Neural crest cell (in vitro differentiated cells): ENCODE measurements at places on chromosomes 13 and 19. TPM values are rescaled to one million over a fixed set of nuclear protein-coding genes. Genes with fewer than 3 reads are reported as not detected.
A peak's percentile ranks its signal among the peaks of the same experiment; 100 is the strongest.

DNA sequence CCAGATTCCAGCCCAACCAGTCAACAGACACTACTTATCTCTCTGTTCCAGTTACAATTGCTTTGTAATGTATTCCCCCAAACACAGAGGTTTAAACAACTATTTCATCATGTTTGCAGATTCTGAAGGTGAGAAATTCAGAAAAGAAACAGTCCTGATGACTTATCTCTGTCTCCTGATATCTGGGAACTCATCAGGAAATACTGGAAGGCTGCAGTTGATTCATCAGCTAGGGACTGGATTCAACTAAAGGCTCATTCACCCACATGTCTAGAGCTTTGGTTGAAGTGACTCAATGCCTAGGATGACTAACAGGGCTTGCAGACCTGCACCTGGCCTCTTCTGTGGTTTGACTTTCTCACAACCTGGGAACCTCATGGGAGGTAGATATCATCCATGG is 56.6 kb upstream of the GPC6 start:
- DNase-seq = no peak

Gene FRY
- total RNA-seq = 4.7 and 5.4 TPM in 2 replicates

DNA sequence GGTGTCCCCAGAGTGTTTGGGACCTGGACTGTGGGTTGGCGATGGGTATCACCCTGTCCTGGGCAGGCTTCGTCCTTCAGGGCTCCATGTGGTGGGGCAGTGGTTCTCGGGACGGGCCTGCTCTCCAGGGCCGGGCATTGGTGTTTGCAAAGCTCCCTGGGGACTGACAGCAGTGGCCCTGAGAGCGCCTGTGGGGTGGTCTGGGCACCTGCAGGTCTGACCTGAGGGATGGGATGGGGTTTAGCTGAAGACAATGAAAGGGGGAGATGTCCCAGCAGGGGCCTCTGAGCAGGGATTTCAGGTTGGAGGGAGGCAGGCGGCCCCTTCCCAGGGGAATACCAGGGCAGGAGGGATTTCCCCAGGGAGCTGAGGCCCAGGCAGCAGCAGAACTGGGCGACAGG is 68.3 kb upstream of the MCF2L start:
- DNase-seq = no peak

Gene ARMC6
- total RNA-seq = 52.5 and 57.9 TPM in 2 replicates

- DNase-seq = no peak
Measured at GRCh38 chr13:71634602-71635443, 232.2 kb downstream of the DACH1 start.

Gene HIPK4
- total RNA-seq = 0.11 and 0.30 TPM in 2 replicates

DNA sequence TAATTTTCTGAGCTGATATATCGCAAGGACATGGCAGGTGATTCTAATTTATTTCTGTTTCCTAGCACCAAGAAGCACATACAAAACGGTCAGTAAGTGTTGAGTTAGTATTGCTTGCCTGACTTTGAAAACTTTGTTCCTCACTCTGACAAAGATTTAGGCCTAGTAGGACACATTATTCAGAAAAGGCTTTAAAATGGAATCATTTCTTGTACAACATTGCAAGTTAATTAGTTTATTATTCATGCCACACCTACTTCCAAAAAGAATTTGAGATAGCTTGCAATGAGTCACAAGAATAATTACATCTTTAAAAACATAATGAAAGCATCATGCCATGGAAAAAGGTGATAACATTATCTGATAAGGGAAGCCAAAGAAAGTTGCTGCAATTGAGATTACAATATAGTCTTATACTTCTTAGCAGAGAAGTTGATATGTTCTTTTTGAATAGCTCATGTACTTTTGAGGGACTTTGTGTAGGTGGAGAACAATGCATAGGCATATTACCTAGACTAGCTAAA is 474.2 kb downstream of the KLF5 start:
- no peak for DNase-seq

GRCh38 chr13:42048684-42049453 is 421 bp downstream of the DGKH start:
- peak; percentile 66 for DNase-seq

DNA sequence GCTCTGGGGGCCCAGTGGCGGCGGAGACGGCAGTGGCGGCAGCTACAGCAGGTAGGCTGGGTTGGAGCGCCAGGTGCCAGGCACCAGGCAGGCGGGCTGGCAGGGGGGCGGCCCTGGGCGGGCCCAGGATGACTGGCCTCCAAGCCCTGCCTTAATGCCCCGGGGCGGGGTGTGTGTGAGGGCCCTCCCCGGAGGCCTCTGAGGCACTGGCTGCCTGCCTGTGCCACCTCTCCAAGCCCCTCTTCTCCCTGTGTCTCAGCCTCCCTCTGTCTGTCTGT is at the start of gene KLK11:
TSS of gene KLK11 (minus strand) at position 63 of the 278 bp plus-strand sequence. CDS start 985 bp downstream, outside the sequence.
- no peak for DNase-seq

Gene ERICH4
- not detected in 2 replicates for total RNA-seq

DNA sequence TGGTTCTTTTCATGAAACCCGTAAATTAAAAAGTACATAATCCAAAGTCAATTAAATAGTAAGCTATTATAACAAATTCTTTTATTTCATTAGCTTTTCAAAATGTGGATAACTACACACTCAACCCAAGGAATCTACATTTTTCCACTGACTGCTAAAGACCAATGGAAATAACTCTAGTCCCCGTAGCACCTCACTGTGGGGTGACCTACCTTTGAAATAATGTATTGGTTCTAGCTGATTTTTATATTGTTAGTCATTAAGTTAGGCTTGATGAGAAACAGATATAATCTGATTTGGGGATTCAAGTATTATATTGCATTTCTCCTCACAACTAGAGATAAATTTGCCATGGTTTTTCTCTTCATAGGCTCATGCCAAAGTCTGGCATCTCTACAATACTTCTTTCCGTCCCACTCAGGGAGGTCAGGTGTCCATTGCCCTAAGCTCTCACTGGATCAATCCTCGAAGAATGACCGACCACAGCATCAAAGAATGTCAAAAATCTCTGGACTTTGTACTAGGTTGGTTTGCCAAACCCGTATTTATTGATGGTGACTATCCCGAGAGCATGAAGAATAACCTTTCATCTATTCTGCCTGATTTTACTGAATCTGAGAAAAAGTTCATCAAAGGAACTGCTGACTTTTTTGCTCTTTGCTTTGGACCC is 37.3 kb downstream of the KL start:
- no peak for DNase-seq

DNA sequence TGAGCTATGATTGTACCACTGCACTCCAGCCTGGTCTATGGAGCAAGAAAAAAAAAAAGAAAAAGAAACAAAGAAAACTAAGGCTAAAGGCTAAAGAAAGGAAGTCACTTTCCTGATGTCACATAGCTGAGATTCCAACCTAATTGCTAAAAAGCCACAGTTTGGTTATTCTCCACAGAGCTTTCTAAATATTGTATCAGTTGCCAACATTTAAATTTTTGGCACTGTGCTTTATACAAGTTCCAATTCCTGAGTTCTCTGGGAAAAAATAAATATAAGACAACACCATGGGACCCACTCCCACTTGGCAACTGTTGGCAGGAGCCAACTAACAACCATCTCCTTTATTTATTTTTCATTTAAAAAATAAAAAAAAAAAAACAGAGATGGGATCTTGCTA is 11.2 kb upstream of the LYPD3 start:
- no peak for DNase-seq

- DNase-seq = no peak
Measured at GRCh38 chr19:49946415-49946814, 14.6 kb downstream of the SIGLEC11 start.

DNA sequence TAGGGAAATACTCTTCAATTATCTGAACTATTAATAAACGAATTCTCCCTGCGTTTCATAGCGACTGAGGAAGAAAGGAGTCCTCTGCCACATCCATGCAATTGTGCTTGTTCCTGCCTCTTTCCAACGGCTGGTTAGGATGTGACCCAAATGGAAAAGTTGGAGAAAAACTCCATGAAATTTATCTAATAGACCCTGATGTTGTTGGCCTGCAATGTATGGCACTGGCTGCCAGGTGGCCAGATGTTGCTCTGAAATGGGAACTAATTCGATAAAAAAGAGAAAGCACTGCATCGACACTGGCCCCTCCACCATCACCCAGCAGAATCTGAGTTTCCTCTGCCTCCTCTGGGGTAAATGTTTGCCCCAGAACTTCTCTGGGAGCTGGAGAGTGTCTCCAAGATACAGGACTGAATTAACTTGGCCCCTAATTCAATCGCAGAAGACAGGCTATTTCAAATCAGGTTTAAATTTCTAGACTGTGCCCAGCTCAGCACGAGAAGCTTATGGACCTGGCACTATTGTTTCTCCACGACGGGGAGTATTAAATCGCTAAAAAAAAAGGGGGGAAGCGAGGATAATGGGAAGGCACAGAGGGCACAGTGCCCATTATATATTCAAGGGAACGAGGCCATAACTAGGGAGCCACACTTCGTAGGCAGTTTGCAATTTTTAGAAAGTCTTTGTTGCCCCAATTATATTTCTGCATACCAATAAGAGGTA is 103.9 kb downstream of the ZIC5 start:
- DNase-seq = no peak

DNA sequence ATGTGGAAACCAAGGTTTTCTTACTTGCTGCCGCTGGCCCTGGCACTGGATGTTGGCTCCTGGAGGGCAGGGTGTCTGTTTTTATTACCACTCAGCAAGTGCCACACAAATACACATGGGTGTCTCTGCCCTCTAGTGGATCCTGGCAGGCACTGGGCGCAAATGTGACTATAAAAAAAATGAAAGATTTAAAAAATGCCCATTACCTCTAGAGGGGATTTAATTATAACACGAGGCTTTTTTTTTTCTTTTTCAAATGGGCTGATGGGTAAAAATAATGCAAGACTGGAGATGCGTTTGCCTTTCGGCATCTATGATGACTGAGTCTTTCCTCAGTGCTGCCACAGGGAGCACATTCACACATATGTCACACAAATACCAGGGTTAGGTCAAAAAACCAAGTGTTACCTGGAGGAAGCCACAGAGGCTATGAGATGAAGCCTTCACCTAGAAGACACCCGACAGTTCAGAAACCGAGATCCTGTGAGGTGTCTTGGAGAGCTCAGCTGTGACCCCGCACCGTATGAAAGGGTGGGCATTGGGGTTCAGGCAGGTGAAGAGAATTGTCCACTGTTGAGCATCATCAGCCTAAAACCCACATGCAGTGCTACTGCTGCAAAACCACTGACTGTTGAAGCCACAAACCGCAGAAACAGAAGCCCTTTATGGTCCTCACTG is 25.7 kb downstream of the CHAMP1 start:
- DNase-seq = no peak

DNA sequence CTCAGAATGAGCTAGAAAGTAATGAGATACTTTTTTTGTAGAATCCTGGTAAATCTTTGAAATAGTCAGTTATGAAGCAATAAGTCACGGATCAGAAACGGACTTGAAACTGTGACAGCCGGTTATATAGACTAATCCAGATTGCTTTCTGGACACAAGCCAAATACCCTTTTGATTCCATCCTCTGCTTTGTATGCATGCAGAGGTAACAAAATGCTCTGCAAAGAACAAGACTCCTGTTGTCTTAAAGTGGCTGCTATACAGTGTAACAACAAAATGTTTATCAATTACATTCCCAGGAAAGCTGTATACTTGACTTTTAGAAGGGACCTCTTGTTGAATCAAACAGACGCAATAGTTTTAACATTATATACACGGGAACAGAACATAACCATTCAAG is 66.5 kb upstream of the STARD13 start:
- DNase-seq = no peak

GRCh38 chr13:113906571-113906970 is 42.7 kb upstream of the GAS6 start:
- no peak for DNase-seq

GRCh38 chr19:18603255-18603957 is 3.2 kb downstream of the CRLF1 start:
- DNase-seq = no peak

DNA sequence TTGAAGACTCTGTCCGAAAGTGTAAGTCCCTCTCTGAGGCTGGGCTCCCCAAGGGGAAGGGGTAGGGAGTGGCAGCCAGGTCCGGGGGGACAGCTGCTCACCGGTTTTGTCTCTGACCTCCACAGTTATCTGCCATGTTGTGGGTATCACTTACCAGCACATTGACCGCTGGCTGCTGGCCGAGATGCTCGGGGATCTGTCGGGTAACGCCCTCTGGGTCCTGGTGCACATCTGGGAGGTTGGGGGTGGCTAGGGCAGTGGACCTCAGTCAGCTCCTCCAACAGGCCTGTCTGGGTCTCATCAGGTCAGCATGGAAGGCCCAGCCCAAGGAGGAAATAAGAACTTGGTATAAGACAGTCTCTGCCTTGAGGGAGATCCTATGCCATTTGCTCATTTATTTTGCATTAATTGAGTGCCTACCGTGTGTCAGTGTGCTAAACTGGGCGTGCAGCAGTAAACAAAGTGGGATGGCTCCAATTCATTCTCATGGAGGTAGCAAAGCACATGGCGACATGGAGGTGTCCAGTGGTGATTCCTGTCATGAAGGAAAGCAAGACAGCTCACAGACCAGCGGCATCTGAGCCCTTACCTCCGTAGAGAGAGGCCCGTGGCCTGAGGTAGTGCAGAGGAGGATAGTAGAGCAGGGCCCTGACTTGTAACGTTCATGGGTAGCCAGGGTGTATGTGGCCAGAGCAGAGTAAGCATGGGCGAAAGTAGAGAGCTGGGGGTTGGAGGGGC is 13.7 kb downstream of the EIF3K start:
- DNase-seq = no peak

GRCh38 chr19:38583219-38583984 is 34.4 kb downstream of the MAP4K1 start:
- no peak for DNase-seq

Gene CRYL1
- total RNA-seq = 19.9 and 20.6 TPM in 2 replicates

Gene ZNF681
- 9.4 and 11.5 TPM in 2 replicates for total RNA-seq

Gene PSG2
- total RNA-seq = not detected in 2 replicates

GRCh38 chr13:110326263-110326904 is 19.3 kb downstream of the COL4A2 start:
- no peak for DNase-seq
